Psoas muscle (tissue), 8 donors: ENCODE measurements at places on chromosomes 5 and 9.

DNA sequence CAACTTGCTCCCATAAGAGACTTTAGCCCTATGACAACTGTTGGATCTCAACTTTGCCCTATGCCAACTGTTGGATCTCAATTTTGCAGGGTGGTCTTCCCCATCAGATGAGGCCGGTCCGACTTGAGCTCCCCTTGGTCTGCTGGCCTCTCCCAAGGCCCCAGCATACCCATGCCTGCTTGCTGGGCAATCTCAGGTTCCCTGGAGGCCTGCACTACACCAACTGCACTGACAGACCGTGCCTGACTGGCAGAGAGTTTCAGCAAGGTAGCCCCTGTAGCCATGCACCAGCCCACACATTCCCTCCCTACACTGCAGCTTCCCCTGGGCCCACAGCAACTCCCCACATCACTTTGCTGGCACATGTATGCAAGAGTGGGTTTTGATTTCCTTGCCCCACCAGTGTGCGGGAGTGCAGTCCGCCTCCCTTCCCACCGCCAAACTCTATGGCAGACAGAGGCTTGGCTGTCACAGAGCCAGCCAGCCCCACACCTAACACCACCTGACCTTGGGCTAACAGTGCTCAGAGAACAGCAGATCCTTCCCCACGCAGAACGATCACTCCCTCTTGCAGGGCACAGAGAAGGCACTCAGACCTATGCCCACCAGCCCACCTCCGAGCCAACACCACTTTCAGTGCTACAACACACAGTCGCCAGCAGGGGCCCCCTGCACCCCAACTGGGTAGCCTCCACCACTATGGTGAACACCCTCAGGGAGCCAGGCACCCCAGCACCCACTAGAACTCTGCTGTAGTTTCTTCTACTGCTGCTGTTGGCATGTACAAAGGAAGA lies 279.9 kb upstream of the COX7C start:
- DNase-seq = no peak

- no peak for DNase-seq
Measured at GRCh38 chr9:73116031-73116430, 35.6 kb upstream of the ANXA1 start.

- no peak for DNase-seq
Measured at GRCh38 chr9:8560560-8561525, 761.3 kb upstream of the DMAC1 start.

DNA sequence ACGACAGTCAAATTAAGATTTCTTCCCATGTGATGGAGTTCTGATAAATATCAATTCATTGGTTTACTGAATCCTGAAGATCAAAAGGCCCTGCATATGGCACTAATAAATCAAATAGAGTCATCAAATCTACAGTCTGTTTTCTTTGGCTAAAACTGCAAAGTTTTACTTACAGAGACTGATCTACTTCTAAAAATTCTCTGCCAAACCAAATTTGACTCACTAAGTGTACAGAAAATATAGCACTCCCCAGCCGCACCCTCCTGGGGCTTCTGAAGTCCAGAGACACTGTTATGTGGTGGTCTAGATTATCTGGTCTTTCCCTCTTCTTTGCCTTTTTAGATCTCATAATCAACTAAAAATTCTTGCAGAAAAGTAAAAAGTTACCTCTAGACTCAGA lies 237.7 kb downstream of the MLLT3 start:
- no peak for DNase-seq

DNA sequence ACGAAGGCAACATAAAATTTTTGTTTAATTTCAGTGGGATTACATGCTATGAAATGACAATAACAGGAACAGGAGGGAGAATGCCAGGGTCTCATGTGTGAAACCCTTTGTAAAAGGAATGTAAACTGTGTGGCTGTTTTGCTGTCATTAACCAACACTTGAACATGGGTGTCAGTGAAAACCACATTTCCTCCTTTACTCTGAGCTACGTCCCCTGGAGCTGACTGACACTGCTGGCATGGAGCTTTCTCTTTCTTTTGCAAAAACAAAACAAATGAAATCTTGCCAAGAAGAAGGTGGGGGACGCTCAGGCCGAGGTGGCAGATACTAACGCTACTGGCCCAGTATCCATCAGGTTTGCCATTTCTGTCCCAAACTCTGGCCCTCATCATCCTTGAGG lies 121.4 kb downstream of the DMRT2 start:
- no peak for DNase-seq

- no peak for DNase-seq
Measured at GRCh38 chr5:67416133-67416937, 219.7 kb upstream of the CD180 start.

GRCh38 chr5:10528827-10529226 lies 35.0 kb upstream of the ANKRD33B start:
- DNase-seq = no peak

- DNase-seq = peak; percentile 40
Measured at GRCh38 chr5:173010547-173011464, 27.2 kb downstream of the ATP6V0E1 start.

- no peak for DNase-seq
Measured at GRCh38 chr5:8473016-8473415, 604.1 kb downstream of the MTRR start.

- DNase-seq = no peak
Measured at GRCh38 chr5:54521856-54522479, 4.4 kb downstream of the SNX18 start.

DNA sequence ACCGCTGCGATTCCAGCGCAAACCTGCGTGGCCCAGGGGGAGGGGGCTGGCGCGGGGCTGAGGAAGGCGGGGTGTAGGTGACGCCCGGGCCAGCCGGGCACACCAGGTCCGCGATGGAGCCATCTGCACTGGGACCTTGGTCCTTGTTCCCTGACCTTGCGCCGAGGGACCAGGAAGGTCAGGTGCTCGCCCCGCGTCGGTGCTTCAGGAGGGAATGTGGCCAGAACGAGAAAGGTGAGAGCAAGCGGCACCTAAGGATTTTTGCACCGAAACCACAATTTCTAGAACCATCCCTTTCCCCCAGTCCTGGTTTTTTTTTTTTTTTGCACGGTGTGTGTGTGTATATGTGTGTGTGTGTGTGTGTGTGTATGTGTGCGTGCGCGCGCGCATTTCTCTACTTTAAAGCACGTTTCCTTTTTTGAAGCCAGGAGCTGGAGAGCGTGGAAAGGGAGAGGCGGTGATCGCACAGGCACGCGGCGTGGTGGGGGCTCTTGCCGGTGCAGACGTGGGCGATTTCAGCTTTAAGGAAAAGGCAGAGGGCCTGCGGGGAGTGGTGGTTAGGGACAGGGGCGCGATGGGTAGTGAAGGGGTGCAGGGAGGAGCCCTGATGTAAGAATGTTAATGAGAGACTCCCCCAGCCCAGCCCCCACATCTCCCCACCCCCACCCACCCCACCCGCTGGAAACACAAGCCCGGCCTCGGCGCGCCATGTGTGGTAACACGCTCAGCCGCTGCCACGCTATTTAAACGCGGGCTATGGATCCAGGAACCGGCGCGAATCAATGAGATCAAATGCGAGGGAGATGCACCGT lies at the start of gene NPR3:
TSS of gene NPR3 (plus strand) at position 772 of the 812 bp plus-strand sequence. CDS start 456 bp downstream, outside the sequence.
- peak; percentile 35 for DNase-seq

- DNase-seq = no peak
Measured at GRCh38 chr9:16205455-16205854, 652.6 kb downstream of the CCDC171 start.

GRCh38 chr9:133238851-133239532 lies 29.9 kb upstream of the OBP2B start:
- peak; percentile 73 for DNase-seq

DNA sequence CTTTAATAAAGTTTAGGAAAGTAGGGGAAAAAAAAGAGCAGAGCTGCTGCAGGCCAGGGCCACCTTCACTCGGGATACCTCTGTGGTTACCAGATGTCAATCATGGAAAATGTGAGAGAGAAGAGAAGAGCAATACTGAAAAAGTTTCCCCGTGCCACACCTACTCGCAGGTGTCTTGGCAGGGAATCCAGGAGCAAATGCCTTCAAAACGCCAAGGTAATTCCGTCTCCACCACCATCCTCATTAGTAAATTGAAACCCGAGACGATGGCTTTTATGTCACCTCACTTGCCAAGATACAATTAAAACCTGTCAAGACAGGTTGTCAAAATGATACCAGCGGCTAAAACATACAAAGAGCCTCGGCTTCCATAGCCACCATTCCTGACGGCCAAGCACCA lies 49.7 kb downstream of the FAM81B start:
- no peak for DNase-seq

GRCh38 chr9:76537150-76537646 lies 78.2 kb downstream of the GCNT1 start:
- no peak for DNase-seq

DNA sequence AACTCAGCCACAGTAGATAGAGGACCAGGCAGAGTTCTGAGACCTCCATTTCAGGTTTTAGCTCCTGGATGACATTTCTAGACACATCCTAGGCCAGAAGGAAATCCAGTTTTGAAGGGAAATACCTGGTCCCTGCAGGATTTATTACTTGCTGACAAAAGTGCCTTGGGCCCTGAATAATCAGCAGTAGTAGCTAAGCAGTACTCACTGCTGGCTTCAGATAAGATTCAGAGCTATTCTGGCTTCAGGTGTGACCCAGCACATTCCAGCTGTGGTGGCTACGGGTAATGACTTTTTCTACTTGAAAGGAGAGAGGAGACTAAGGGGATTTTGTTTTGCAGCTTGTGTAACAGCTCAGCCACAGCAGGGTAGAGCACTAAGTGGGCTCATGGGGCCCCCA lies 34.0 kb downstream of the NDUFAF2 start:
- DNase-seq = no peak

DNA sequence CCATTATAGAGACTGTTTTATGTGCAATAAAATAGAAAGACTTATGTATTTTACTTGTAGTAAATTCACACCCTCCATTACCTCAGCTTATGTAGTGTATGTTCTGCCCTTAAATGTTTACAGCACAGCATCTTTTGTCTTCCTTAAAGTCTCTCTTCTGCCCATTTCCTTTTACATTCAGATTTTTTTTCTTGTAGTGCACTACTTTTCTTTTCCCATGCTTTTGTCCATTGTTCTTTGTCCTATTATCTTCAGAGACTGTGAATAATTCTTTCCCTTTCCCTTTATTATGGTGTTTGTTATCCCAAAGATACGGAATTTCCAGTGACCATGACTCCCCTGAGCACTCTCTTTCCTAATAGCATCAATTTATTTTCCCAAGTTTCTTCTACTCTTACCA lies 66.1 kb upstream of the TYRP1 start:
- no peak for DNase-seq

- no peak for DNase-seq
Measured at GRCh38 chr5:115775999-115776398, 40.5 kb downstream of the CDO1 start.

- no peak for DNase-seq
Measured at GRCh38 chr5:82465235-82465634, 187.1 kb upstream of the RPS23 start.

DNA sequence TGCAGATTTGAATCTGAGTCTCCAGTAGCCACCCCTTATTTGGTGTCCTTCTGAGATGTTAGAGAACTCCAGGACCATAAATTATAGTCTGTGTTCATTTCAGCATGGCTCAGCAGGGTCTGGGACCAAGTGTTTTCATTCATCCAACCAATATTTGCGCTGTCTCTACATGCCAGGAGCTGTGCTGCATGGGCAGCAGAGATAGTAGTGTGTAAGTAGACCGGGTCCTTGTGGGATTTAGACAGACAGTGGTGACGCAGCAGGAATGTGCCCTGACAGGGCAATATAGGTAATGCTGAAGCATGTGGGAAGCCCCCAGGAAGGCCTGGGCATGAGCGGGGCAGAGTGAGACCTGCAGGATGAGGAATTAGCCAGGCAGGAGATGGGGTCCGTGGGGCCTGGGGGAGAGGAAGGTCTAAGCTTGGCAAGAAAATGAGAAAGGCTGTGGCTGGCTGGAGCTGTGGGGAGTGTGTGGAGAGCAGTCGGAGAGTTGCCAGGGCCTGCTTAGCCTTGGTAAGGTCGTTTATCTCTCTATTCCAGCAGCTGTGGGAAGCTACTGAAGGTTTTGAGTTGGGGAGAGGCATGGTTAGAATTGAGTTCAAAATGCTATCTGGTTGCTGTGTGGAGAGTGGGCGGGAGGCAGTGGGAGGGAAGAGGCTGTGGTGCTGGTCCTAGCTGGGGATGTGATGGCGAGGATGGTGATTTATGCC lies 16.8 kb downstream of the STXBP1 start:
- DNase-seq = no peak

DNA sequence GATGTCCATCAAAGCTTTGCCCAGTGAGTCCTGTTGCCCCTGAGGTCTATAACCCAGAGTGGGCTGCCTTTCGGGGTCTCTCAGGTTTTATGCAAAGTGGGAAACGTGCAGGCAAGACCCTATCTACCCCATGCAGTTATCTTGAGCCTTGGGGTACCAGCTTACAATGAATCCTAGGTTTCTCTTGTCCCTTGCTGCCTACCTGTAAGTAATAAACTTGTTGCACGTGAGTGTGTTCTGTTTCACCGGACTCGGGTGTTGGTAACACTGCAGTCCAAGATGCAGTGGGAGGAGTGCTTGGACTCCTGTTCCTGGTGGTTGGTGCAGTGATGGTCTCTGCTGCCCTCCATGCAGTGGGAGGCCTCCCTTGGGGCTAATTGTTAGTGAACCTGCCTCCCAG lies 85.6 kb upstream of the ALDH1B1 start:
- no peak for DNase-seq

DNA sequence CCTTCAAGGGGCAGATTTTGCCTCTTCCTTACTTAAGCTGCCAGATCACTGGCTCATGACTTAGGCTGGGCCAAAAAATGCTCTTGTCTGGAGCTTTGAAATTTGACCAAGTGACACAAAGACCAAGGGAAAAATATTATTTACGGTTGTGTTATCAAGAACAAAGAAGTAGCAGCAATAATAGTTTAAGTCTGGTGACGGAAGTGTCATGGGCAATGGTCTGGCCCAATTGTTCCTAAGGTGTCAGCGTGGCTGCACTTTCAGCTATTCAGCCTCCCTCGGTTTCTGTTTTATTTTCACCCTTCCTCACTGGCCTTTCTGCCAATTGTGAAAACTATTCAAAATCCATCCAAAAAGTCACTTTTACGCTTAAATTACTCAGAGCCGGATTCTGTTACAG lies 185.3 kb downstream of the CDH18 start:
- DNase-seq = no peak

GRCh38 chr5:78896132-78896531 lies 89.0 kb downstream of the ARSB start:
- no peak for DNase-seq

- no peak for DNase-seq
Measured at GRCh38 chr9:14153310-14153720, 160.6 kb downstream of the NFIB start.

- DNase-seq = no peak
Measured at GRCh38 chr5:96819806-96820205, 12.1 kb upstream of the ERAP1 start.

- no peak for DNase-seq
Measured at GRCh38 chr5:99020698-99021048, 91.9 kb upstream of the CHD1 start.

DNA sequence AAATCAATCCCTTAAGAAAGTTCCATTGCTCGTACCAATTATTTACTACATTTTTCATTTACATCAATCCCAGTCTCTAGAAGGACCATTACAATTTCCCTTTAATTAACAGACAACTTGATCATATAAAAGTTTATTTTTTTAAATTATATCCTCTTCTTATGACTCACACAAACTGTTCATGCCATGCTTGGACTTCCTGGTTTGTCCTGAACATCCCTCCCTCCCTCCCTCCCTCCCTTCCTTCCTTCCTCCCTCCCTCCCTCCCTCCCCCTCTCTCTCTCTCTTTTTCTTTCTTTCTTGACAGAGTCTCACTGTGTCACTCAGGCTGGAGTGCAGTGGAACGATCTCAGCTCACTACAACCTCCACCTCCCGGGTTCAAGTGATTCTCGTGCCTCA lies 11.6 kb upstream of the CLTB start:
- no peak for DNase-seq
